ENCODE measurements at places on chromosomes 3 and 15.

DNA sequence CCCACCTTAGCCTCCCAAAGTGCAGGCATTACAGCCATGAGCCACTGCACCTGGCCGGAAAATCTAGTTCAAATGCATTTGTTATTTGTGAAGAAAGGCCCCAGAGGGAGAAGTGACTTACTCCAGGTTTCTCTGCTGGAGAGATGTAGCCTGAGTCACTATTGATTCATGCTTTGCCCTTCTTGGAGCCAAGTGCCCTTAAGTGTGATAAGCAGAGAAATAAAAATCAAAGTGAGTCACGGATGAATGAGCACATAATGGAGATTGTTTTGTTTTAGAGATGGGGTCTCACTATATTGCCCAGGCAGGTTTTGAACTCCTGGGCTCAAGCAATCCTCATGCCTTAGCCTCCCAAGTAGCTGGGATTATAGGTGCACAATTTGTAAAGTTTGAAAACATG, 33.1 kb downstream of the CDC25A start:
- no peak for DNase-seq

DNA sequence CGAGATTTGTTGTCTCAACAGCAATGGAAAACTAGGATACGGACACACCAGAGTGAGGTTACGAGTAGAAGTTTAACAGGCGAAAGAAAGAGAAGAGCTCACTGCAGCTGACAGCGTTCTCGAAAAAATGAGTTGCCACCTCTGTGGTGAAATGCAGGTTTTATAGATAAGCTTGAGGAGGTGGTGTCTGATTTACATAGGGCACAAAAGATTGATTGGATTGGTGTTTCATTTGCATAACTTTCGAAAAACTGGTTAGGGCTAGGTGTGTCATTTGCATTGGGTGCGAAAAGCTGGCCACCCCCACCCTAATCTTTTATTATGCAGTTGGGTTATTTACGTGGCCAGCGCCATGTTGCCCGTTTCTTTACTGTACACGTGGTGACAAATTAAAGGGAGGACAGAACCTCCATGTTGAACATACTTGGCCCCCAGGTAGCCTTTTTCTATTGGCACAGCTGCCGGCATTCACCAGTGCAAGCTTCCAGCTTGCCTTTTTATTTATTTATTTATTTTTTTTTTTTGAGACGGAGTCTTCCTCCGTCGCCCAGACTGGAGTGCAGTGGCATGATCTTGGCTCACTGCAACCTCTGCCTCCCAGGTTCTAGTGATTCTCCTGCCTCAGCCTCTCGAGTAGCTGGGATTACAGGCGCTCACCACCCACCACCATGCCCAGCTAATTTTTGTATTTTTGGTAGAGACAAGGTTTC, 8.3 kb downstream of the IFT122 start:
- DNase-seq: no peak

GRCh38 chr3:143311096-143311495, 191.5 kb downstream of the CHST2 start:
- no peak for DNase-seq

DNA sequence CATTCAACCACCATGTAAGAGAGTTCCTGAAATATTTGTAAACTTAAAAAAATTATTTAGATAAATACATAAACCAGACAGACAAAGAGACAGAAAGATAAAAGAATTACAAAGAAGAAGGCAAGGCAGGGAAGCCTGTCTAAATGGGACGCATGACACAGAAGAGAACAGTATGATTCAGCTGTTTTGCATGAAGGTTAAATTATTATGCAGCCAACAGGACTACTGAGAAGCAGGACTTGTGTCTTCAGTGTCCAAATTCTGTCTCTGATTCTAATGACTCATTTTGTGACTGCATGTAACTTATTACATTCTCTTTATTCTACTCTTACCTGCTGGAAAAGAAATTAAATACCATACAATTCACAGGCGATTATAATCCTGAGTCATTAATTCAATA, 340.4 kb upstream of the KCNMB2 start:
- DNase-seq: no peak

DNA sequence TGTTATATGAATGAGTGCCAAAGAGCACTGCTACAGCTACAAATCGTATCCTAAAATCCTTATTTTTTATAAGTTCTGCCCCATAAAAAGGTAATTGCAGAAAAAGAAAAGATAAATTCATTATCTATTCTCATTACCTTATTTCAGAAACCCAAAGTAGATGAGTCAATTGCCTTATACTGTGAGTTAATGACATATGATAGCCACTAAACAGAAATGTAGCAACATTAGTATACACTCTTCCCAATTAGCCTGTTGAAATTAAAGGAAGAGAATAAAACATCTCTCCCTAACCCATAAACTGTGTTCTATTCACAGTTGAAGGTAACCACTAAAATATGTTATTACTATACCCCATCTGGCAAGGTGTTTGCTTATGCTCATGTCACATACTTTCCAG, 11.0 kb downstream of the TBL1XR1 start:
- no peak for DNase-seq

Measured in NK-92 treated with Interleukin-12 subunit alpha and Interleukin-12 subunit beta, amount 100 ng/mL, for 24 hours (cell line).